ENCODE measurements at places on chromosomes 11 and 22. TPM values are rescaled to one million over a fixed set of nuclear protein-coding genes. Genes with fewer than 3 reads are reported as not detected.

VPREB1 gene
- polyA plus RNA-seq: not detected

NLRP6 gene
- not detected for polyA plus RNA-seq

MYOD1 gene
- not detected for polyA plus RNA-seq

RASSF10 gene
- not detected for polyA plus RNA-seq

NXPE4 gene
- polyA plus RNA-seq: 1.9 TPM

PANX3 gene
- polyA plus RNA-seq: not detected

PKDREJ gene
- polyA plus RNA-seq: 0.05 TPM

ART1 gene
- not detected for polyA plus RNA-seq

MS4A2 gene
- polyA plus RNA-seq: 0.51 TPM

TMPRSS5 gene
- polyA plus RNA-seq: not detected

ANO9 gene
- 8.1 TPM for polyA plus RNA-seq

FOLR2 gene
- polyA plus RNA-seq: 8.8 TPM

HNRNPUL2 gene
- 43.6 TPM for polyA plus RNA-seq

BARX2 gene
- 1.5 TPM for polyA plus RNA-seq

FAM118A gene
- 320 TPM for polyA plus RNA-seq

OR2AG2 gene
- polyA plus RNA-seq: not detected

CHRM4 gene
- polyA plus RNA-seq: 0.28 TPM

IL18 gene
- 4.1 TPM for polyA plus RNA-seq

DDTL gene
- 1.0 TPM for polyA plus RNA-seq

TBRG1 gene
- polyA plus RNA-seq: 65.4 TPM

OR5P2 gene
- polyA plus RNA-seq: not detected

MUC6 gene
- polyA plus RNA-seq: under 0.01 TPM

RAB36 gene
- polyA plus RNA-seq: 2.1 TPM

KCNJ5 gene
- 0.31 TPM for polyA plus RNA-seq

SCGB1C1 gene
- polyA plus RNA-seq: not detected

FGF19 gene
- not detected for polyA plus RNA-seq

ALDH3B1 gene
- polyA plus RNA-seq: 9.1 TPM

ZNF215 gene
- polyA plus RNA-seq: not detected

ADM2 gene
- polyA plus RNA-seq: 0.50 TPM

SCARF2 gene
- polyA plus RNA-seq: 8.5 TPM

C11orf21 gene
- not detected for polyA plus RNA-seq

Measured in aorta (tissue), 5 donors.